NCI-H748 treated with DMSO at 0.1 percent for 48 hours (cell line): ENCODE measurements at places on chromosomes 6 and 20.

DNA sequence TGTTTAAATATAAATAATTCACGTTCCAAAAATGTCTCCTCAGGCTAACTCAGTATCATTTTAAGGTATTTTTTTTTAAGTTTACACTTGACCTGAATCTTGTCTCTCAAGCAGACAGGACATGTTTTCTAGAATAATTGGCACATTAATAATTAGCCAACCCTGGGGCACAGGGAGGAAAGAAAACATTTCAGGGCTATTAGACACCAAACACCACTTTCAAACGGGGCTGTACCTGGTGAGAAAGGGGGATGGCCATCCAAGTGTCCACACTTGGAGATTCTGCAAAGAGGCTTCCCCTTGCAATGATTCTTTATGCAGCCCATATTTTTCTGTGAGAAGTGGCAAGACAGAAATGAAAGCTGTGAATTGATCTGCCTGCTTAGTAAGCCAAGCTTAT lies 560.8 kb downstream of the CD109 start:
- no peak for DNase-seq

- DNase-seq: no peak
These were observed 143.7 kb downstream of the BTBD9 start for GRCh38 chr6:38495922-38496635.

GRCh38 chr6:112770308-112770707 lies 423.2 kb downstream of the RFPL4B start:
- no peak for DNase-seq

GRCh38 chr6:37972994-37973757 lies 153.6 kb downstream of the ZFAND3 start:
- DNase-seq: no peak

DNA sequence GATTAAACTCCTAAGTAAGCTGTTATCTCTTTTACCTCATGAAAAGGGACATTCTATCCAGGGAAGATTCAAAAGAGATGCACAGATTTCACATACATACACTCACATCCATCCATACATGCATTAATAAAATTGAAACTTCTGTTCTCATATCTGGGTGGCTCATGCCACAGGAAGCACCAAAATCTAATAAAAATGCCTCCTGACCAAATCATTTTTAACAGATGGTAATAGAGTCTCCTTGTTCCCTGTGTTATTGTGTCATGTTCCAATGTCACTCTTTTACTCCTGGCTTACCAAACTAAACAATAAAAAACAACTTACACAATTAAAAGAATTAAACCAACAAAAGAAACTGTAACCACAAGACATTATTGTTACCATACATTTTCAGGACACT lies 742.1 kb upstream of the MANEA start:
- DNase-seq: no peak

DNA sequence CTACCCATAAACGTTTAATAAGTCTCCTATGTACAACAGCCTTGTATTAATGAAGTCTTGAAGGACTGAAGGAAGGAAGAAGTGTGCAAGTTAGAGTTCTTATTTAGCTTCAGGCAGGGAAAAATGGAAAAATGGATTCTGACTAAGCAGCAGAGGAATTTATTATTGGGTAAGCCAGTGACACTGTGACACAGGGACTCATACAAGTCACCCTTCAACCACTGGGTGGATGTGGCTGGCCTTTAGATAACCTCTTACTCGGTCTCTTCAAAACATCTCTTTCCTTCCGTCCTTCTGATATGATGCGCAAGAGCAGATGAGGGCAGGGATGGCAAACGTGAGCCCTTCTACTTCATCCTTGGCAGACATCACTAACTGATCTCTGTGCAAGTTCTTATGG lies 145.6 kb downstream of the DHX35 start:
- no peak for DNase-seq

DNA sequence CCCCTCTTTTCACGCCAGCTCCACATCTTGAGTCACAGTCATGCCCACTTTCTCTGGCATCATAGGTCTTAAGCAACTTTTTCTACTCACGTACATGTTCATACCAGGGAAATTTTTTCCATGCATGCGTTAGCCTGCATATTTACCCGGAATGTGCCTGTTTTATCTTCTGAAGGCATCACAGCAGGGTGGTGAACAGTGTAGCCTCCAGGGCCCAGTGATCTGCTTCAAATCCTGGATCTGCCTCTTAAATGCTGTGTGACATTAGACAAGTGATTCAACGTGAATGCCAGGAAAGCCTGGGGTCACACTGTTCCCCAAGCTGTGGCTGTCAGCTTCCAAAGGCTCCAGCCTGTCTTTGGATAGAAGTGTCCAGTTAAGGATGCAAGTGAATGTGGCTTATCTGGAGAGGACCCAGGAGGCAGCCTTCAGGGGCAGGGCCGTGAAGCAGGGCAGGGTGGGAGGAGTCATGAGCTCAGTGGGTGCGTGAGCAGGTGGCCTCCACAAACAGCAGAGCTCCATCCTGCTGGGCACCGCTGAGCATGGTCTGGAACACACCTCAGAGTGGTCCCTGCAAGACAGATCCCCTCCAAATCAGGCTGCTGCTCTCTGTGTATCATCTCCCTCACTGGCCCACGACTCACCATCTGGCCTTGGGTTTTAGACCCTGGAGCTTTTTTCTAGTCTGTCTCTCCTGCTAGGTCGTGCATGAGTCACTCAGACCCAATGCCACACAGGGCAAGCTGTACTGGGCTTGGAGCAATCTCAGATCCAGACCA lies 30.4 kb upstream of the CD93 start:
- DNase-seq: peak; percentile 39

- DNase-seq: peak; percentile 55
These were observed 973 bp upstream of the BRD2 start for GRCh38 chr6:32967151-32968091.

- DNase-seq: no peak
These were observed 67.9 kb upstream of the TENT5A start for GRCh38 chr6:81820422-81820821.

DNA sequence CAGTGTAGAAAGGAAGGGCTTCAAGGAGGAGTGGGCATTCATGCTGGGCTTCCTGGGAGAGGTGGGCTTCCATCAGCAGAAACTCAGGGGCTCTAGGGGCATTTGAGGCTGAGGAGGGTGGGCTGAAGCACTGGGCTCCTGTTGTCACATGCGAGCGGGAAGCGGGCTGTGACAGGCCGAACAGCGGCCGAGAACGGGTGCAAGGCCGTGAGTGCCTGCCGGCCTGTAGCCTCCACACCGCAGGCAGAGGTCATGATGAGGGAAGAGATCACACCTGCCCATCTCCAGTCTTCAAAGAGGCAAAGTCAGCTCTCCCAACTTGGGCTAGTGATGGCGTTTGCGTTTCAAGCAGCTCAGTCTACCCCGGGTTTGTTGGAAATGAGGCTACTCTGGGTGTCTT lies 880 bp downstream of the TTLL2 start:
- DNase-seq: no peak

GRCh38 chr6:36735110-36736071 lies 37.8 kb downstream of the RAB44 start:
- DNase-seq: no peak

- no peak for DNase-seq
These were observed 60.9 kb downstream of the SULF2 start for GRCh38 chr20:47724396-47724795.

- DNase-seq: no peak
These were observed 43.7 kb downstream of the LRP11 start for GRCh38 chr6:149820506-149820905.

DNA sequence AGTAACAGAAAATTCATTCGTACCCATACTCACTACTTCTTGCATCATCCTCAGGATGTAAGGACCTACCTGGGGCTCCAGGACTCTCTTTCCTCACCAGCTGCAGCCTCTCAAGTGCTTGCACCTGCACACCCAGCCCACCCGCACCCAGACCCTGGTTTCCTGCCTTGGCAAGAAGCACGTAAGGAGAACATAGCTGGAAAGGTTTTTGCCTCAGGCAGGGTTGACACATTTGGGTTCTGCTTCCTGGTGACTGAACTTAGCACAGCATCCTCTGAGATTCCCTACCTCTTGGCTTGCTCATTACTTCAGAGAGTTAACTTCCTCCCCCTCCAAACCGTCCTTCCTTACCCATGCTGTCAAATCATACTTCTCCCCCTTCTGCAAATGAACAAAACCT lies 556.9 kb downstream of the CD83 start:
- DNase-seq: no peak

GRCh38 chr6:138241381-138241780 lies 23.1 kb upstream of the PBOV1 start:
- DNase-seq: no peak

DNA sequence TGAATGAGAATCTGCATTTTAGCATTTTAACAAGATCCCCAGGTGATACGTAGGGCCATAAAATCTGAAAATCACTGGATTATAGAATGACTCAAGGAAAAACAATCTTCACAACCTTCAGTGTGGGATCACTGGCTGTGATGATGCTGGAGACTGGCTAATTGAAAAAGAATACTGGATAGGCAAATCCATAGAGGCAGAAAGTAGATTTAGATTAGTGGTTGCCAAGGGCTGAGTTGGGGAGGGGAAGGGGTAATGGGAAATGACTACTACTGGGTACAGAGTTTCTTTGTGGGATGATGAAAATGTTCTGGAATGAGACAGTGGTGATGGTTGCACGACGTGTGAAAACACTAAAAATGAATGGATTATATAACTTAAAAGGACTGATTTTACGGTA lies 84.1 kb downstream of the CDK19 start:
- no peak for DNase-seq

GRCh38 chr6:111294374-111294967 lies 188.5 kb downstream of the REV3L start:
- DNase-seq: no peak

DNA sequence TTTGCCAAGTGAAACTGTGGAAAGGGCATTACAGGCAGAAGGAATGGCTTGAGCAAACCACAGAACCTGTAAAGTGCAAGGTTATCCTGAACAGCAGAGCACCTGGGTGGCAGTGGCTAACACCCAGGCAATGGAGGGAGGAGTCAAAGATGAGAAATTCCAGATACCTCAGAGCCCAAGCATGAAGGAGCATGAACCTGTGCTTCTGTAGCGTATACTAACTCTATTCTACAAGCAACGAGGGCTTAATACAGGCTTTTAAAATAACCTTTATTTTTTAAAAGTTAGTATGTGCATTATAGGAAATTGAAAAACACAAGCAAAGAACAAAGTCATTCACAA lies 77.0 kb downstream of the CNBD2 start:
- DNase-seq: no peak

- no peak for DNase-seq
These were observed 22.7 kb upstream of the ZNF184 start for GRCh38 chr6:27495386-27496135.

DNA sequence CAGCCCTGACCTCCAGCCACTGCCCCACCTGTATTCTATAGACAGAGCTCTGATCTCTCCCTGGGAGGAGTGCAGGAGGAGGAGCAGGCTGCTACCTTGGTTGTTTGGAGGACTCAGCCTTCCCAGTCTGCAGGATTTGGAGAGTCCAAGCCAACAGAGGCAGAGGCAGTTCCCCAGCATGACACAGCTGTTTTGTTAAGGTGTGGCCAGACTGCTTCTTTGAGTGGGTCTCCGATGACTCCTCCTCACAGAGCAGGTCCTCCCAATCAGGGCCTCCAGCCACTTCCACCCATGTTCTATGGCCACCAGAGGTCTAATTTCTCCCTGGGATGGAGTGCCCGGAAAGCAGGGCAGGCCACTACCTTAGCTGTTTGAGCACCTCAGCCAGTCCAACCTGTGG lies 203.5 kb downstream of the HACE1 start:
- no peak for DNase-seq

- DNase-seq: no peak
These were observed 3.2 kb downstream of the PRRT1 start for GRCh38 chr6:32148289-32149091.

- no peak for DNase-seq
These were observed 838.0 kb upstream of the DEFB115 start for GRCh38 chr20:30419466-30419865.

GRCh38 chr6:81761197-81761596 lies 8.7 kb upstream of the TENT5A start:
- DNase-seq: no peak

DNA sequence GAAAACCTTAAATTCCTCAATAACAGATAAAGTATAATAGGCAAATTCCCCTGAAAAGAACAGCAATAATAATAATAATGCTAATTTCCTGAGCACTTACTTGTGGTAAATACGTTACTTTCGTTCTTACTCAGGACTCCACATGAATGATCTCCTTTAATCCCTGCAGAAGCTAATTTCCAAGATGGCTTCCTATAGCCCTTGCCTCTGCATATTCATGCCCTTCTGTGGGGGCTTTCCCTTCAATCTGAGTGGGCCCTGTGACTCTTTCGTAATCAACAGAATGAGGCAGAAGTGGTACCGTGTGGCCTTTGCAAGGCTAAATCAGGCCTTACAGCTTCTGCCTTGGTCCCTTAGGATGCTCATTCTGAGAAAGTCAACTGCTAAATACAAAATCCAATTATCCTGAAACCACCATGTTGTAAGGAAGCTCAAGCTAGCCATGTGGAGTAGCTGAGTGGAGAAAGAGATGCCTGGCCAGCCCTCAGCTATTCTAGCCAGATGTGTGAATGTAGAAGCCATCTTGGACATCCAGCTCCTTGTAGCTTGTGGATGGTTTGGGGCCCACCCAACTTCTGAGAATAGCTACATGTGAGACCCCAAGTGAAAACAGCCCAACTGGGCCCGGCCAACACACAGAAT lies 50.5 kb downstream of the MCUR1 start:
- no peak for DNase-seq

- no peak for DNase-seq
These were observed 13.9 kb upstream of the SIRPA start for GRCh38 chr20:1881240-1881835.

GRCh38 chr20:42549496-42549895 lies 640.2 kb downstream of the PTPRT start:
- peak; percentile 95 for DNase-seq
